Fibroblast of skin of right biceps (primary cell): ENCODE measurements at places on chromosomes 16 and 17.

- DNase-seq = no peak
These were observed 37.1 kb upstream of the NOL11 start for GRCh38 chr17:67680445-67681224.

- no peak for DNase-seq
These were observed 5.2 kb downstream of the FLCN start for GRCh38 chr17:17231621-17232302.

DNA sequence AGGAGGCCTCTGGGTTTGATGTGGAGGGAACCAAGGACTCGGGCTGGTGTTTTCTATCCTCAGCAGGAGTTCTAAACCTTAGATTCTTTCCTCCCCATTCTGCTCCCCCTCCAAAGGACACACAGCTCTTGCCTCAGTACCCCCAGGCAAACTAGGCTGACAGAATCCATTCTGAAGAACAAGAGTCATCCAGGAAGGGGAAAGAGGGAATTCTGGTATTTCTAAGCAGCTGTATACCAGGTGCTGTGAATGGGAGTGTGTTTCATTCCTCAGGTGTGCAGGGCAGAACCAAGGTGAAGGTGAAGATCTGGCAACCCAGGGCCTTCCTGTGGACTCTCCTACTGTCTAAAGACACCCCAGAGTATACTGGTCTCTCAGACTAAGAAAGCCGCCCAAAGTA is 4.1 kb downstream of the INPP5K start:
- DNase-seq = no peak

GRCh38 chr17:51540151-51540550 is 279.8 kb downstream of the UTP18 start:
- DNase-seq = no peak

DNA sequence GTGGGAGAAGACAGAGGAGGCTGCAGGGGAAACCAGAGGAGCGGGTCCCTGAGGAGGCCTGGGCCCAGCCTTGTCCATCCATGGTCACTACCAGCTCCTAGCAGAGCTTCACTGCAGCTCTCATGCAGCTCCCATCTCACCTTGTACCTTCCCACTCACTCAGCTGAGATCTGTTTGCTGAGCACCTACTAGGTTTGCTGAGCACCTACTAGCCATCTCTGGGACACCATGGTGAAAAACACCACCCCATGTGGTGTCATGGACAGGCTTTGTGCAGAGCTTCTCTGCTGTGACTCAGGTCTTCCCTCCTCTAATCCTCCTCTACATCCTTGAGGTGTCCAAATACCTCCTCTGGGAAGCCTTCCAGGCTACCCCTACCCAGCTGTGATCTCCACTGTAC is 58.6 kb downstream of the ENGASE start:
- no peak for DNase-seq

- no peak for DNase-seq
These were observed 74.9 kb upstream of the BCAR1 start for GRCh38 chr16:75326333-75326732.

DNA sequence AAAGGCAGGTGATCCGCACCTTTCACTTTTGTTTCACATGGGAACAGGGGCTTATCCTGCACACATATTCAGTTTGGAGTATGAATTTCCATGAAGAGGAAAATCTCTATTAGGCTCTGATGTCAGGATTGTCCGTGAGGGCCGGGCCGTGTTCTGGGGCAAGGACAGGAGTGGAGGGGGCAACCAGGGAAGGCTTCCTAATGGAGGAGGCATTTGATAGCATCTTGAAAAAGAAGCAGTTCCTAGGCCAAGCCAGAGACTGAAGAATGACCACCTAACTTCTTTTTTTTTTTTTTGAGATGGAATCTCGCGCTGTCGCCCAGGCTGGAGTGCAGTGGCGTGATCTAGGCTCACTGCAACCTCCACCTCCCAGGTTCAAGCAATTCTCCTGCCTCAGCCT is 174.2 kb downstream of the SEC14L1 start:
- no peak for DNase-seq

GRCh38 chr16:25413975-25414374 is 156.3 kb upstream of the ZKSCAN2 start:
- peak; percentile 28 for DNase-seq

- DNase-seq = no peak
These were observed 2.6 kb downstream of the GPR179 start for GRCh38 chr17:38341035-38341721.

DNA sequence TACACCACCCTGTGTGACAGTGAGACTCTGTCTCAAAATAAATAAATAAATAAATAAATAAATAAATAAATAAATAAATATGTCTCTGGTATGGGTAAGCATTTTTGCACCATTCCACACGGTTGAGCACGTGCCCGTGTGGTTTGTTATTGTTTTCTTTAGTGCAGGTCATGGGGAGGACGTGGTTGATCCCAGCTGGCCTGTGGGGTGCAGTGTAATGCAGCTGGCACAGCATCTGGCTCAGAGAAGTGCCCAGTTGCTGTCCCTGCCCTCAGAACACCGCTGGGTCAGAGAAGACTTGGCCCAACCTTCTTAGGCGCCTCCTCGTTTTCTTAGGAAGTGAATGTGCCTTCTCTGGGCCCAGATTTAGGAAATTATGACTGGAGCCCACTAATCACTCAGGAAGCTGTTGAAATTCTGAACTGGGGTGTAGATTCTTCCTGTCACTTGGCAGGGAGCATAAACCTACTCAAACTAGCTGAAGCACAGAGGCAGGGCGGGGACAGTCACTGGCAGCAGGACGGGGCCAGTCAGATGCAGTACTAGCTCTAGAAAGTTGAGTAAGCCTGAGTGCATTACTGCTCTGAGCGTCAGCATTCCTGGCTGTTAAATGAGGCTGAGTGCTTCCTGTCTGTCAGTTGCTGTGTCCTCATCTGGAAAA is 85.9 kb downstream of the SNX29 start:
- peak; percentile 90 for DNase-seq

- no peak for DNase-seq
These were observed 5.1 kb upstream of the EVPL start for GRCh38 chr17:76032073-76032779.

DNA sequence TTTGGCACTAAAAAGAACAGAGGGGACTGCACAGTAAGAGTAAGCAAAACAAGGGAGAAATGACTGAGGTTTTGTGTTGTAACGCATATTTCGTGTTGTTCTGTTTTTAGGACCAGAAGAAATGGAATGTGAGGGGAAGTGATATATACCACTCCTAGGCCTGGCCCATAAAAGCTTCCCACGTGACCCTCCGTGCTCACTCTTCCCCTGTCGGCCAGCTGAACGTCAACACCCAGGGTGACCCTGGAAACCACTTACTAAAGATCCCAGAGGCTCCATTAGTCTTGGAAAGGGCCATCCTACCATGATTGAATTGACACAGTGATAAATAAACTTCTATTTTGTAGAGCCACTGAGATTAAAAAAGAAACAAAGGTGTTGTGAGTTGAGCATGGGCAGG is 79.8 kb downstream of the HELZ start:
- DNase-seq = no peak

GRCh38 chr16:1048442-1049112 is 24.0 kb upstream of the SSTR5 start:
- DNase-seq = peak; percentile 33

GRCh38 chr16:30748634-30749445 is 615 bp downstream of the PHKG2 start:
- peak; percentile 41 for DNase-seq

DNA sequence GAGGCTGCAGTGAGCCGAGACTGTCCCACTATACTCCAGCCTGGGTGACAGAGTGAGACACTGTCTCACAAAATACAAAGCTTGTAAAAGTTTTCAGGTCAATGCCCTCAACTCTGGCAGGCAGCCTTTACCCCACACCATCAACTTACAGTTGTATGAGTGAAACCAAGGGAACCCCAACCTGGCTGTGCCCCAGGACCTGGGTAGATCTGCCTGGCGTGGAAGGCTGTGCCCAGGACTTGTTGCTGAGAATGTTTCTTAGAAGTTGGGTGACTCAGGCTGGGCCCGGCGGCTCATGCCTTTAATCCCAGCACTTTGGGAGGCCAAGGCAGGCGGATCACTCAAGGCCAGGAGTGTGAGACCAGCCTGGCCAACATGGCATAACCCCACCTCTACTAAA is 7.8 kb downstream of the CES3 start:
- DNase-seq = no peak

DNA sequence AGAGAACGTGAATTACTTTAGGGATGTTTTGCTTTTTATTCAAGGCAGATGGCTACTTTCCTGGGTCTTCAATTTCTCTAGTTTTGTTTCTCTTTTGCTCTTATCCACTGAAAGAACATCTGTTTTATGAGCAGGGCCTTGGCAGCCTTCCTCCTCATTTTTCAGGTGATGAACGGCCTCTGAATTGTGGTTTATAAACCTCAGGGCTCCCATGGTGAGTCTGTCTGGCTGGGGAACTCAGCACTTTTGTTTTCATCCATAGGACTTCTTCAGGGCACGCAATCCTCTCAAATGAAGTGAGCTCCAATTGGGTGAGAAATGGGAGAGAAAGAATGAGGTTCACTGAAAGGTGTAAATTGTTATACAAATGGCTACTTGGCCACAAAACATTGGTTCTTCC is 186.4 kb upstream of the ERCC4 start:
- no peak for DNase-seq

GRCh38 chr16:12119562-12119961 is 143.0 kb downstream of the SNX29 start:
- peak; percentile 14 for DNase-seq

DNA sequence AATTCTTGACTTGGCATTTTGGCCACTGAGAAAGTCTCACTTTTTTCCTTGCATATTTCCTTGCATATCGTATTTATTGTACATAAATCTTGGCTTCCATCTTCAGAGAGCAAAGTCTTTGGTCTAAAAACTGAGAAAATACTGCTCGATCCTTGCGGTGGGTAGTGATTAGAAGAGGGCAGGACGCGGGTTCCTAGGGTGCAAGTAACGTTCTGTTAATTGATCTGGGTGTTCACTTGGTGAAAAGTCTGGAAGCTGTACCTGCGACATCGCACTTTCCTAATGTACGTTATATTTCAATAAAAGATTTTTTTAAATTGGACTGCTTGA is 758 bp upstream of the UBALD2 start:
- no peak for DNase-seq
